ENCODE measurements at places on chromosomes 1 and 21.
A peak's percentile ranks its signal among the peaks of the same experiment; 100 is the strongest.

GRCh38 chr1:115522386-115522785 lies 119.4 kb upstream of the VANGL1 start:
- DNase-seq = no peak

DNA sequence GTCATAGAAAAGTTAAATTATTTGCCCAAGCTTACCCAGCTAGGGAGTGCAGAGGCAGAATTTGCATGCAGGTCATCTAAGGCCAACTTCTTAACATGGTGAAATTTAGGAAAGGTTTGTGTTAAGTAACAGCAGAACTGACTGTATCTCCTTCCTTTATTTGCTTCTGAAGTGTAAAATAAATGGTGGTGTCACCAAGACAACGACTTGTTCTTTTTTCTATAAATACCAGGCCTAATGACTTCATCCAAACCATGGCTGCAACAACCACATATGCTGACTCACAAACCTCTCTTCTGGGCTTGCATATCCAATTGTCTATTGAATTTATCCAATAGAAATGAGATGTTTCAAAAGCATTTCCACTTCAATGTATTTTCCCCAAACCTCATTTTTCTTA lies 19.1 kb downstream of the COL24A1 start:
- DNase-seq = no peak

DNA sequence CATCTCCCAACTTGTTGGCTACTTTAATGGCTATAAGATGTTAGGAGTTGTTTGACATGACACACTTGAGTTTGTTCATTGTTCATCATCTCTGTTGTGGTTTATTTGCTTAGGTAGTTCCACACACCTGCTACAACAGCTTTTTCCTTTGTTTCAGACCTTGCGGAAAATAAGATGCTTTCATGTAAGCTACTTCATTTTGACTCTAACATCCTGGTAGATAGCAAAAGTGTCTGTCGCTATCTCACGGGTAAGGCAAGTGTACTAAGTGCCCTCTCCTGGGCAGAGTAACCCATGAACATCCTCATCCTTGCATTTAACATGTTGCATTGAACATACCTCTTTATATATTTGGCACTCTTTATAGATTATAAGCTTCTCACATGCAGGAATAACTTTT lies 1.6 kb upstream of the OR10T2 start:
- DNase-seq = peak; percentile 79

GRCh38 chr1:210688512-210689234 lies 360.0 kb downstream of the HHAT start:
- DNase-seq = no peak

GRCh38 chr21:46613391-46613790 lies 8.5 kb upstream of the S100B start:
- DNase-seq = no peak

DNA sequence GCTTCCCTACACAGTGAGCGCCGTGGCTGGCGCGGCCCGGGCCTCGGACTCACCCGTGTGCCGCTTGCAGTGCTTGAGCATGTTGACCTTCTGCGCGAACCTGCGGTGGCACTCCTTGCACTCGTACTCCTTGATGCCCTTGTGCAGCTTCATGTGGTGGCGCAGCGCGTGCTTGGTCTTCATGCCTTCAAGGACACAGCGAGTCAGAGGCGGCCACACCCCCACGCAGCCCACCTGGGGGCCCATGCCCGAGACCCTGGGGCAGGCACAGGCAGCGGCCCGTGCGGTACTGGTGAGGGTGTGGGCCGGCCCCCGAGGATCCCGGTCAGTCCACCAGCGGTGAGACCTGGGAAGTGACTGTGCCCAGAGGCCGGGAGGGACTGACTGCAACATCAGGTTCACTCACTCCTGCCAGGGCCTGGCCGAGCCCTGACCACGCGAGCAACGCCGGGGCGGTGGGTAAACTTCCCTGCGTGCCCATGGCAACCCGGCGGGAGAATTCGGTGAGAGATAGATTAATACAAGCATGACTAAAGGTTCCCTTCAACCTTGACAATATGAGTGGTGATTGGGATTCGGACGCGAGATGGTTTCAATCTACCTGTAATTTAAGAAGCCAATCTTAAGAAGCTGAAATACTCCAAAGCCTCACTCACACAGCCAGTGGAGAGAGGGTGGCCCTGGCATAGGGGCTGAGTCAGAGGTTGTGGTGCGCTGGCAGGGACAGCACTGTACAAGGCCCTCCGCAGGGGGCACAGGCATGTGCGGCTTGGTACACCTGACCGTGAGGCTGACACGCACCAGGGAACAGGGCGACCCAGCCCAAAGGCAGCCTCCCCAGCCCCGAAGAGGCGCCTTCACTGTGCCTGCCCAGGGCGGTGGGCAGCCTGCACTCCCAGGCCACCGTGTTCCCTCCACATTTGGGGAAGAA lies 49.1 kb upstream of the RIPK4 start:
- DNase-seq = no peak

GRCh38 chr1:94578856-94579255 lies 37.3 kb upstream of the F3 start:
- DNase-seq = no peak

- DNase-seq = no peak
Observed at GRCh38 chr1:11434501-11434900, 44.5 kb upstream of the DISP3 start.

- no peak for DNase-seq
Observed at GRCh38 chr1:15557008-15557407, 27.8 kb downstream of the AGMAT start.

GRCh38 chr1:95309031-95309471 lies 75.0 kb downstream of the RWDD3 start:
- no peak for DNase-seq

DNA sequence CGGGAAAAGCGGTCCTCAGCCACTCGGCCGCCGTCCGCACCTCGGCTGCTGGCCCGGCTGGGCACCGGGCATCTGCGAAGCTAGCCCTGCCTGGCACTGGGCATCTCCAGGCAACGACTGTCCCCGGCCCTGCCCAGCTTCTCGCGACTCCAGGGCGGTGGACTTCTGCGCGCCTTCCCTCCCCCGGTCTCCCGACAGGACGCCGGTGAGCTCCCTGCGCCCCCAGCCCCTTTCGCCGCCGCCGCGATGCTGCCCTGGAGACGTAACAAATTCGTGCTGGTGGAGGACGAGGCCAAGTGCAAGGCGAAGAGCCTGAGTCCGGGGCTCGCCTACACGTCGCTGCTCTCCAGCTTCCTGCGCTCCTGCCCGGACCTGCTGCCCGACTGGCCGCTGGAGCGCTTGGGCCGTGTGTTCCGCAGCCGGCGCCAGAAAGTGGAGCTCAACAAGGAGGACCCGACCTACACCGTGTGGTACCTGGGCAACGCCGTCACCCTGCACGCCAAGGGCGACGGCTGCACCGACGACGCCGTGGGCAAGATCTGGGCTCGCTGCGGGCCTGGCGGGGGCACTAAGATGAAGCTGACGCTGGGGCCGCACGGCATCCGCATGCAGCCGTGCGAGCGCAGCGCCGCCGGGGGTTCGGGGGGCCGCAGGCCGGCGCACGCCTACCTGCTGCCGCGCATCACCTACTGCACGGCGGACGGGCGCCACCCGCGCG lies 514 bp downstream of the FAM43B start:
- DNase-seq = no peak

- no peak for DNase-seq
Observed at GRCh38 chr1:5938101-5938646, 54.1 kb downstream of the NPHP4 start.

DNA sequence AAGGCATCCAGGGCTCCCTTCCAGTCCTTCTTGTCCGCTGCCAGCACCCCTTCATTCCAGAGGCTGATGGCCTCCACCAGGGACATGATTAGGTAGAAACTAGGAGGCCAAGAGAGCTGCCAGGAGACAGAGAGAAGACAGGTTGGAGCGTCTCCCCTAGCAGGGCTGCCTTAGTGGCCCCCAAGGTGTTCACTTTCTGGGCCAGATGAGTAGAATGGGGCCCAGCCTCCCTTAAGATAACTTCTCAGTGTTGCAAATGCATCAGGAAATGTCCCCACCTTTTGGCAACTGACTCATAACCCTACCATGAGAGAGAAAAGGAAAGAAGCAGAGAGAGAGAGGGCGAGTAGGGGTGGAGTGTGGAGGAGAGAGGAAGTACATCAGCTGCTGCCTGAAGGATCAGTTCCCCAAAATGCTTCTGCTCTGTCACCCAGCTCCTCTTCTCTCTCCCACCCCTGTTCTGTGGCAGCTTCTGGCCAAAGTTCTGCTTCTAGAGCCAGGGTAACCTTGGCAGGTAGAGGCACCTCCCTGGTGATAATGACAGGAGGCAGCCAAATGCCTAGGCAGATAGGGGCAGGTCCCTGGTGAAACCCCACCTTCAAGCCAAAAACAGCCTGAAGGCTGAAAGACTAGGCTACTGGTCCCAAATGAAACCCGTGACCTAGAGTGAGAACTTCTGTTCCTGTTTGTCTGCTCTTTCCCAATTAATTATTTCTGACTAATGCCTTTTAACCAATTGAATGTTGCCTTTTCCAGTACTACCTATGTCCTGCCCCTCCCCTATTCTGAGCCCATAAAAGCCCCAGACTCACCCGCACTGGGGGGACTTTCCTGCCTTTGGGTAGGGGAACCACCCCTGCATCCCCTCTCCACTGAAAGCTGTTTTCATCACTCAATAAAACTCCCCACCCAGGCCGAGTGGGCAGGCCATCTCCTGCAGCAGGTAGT lies at the start of gene NCF2:
NCF2 (minus strand) TSS at position 216 of the 948 bp plus-strand sequence; CDS start at position 86, 130 bp downstream.
- no peak for DNase-seq

- DNase-seq = no peak
Observed at GRCh38 chr1:180886338-180886737, 26.4 kb upstream of the KIAA1614 start.

GRCh38 chr1:168229893-168230292 lies 4.1 kb downstream of the SFT2D2 start:
- DNase-seq = no peak

- no peak for DNase-seq
Observed at GRCh38 chr1:167510881-167511280, 7.4 kb downstream of the CD247 start.

DNA sequence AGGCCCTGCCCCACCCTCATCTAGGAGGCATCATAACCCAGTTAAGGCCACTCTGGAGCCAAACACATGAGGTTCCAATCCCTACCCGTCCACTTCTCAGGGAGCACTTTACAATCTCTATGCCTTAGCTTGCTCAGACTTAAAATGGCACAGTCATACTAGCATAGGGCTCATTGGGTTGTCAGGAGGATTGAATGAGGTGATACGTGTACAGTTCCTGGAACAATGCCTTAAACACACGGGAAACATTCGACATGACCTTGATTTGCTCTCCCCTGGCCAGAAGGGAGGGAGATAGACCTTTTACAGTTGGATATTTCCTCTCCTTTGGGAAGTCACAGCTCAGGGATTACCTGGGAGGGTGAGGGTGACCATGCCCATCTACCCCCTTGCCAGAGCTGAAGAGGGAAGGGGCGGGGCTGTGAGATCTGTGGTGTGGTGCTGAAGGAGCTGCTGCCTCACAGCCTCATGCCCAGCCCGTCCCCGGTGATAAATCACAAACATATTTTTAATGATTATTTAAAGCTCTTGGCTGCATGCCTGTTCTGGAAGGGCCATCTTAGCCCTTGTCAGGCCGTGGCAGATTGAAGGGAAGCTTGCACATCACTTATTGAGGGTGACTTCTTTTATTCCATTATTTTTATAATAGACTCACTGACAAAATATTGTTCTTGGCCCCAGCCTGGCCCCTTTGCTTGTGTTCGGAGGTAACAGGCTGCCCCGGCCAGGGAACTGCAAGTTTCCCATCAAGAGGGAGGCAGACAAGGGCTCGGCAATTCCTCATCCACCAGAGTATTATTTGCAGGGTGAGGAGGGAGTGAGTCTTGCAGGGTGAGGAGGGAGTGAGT lies 83.4 kb downstream of the FOXD2 start:
- DNase-seq = no peak

- no peak for DNase-seq
Observed at GRCh38 chr1:187010571-187011309, 182.0 kb downstream of the PLA2G4A start.

GRCh38 chr1:42322577-42322976 lies 12.5 kb downstream of the FOXJ3 start:
- no peak for DNase-seq

GRCh38 chr1:210662291-210663050 lies 333.8 kb downstream of the HHAT start:
- no peak for DNase-seq

DNA sequence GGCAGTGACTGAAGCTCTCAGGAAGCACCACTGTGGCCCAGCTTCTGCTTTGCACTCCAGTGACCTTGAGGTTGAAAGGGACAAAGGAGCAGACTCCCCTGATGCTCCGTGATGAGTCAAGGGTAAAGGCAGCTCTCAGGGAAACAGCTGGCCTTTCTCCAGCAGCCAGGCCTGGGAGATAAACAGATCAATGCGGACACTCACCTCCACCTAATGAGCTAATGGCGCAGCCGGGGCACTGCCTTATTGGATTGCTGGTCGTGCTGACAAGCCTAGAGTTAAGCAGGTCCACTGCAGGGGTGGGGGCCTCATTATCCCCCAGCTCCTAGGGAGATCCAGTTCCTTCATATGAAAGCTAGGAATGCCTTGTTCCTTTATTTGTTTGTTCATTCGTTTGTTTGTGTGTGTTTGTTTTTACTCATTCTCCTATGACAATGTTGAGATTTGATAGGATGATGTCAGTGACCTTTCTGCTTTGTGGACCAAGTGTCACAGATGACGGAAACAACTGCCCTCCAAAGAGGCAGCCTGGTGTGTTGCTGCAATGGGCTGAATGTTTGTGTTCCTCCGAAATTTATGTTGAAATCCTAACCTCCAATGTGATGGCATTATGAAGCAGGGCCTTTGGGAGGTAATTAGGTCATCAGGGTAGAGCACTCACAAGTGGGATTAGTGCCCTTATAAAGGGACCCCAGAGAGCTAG lies 141.4 kb upstream of the BEND5 start:
- no peak for DNase-seq

DNA sequence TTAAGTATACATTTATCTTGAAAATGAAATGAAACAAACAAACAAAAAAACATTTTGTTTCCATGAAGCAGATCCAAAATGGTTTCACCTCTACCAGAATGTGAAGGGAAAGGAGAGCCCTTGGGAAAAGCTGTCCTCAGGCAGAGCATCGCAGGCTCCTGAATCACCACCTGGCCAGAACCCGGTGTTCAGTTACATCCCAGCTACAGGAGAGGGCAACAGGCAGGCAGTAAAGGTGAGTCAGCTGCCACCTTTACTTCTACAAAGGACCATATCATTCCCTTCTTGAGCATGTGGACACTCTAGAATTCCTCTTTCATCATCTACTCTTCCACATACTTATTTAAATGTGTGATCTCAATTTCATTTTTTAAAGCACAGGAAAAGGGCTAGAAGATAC lies 151.2 kb downstream of the PIGK start:
- no peak for DNase-seq

- DNase-seq = no peak
Observed at GRCh38 chr1:226640321-226641136, 92.0 kb downstream of the STUM start.

GRCh38 chr1:34794001-34794789 lies 1.4 kb downstream of the GJA4 start:
- no peak for DNase-seq

DNA sequence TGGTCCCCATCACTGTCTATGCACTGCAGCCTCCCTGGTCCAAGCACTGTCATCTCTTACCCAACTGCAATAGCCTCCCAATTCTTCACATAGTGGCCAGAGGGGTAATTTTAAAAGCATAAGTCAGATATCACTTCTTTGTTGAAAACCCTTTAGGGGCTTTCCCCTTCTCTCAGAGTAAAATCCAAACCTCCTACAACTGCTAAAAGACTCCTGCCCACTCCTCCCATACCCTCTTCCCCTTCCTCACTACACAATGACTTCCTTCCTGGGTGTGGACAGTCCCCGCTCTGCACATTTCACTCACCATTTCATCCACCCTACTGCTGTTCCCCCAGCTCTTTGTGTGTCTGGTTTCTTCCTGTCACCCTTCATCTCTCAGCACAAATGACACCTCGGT lies 8.3 kb downstream of the MCOLN2 start:
- no peak for DNase-seq

- DNase-seq = no peak
Observed at GRCh38 chr1:98827041-98827440, 165.5 kb downstream of the SNX7 start.

All from DND-41 (cell line).